Fibroblast of skin of left biceps (primary cell): ENCODE measurements at places on chromosomes 6 and 20.

GRCh38 chr6:155383913-155384312 lies 69.6 kb upstream of the TFB1M start:
- DNase-seq, result no peak

GRCh38 chr6:75691012-75691411 lies 58.0 kb upstream of the MYO6 start:
- no peak for DNase-seq

GRCh38 chr6:29490055-29490454 lies 2.3 kb upstream of the MAS1L start:
- no peak for DNase-seq

DNA sequence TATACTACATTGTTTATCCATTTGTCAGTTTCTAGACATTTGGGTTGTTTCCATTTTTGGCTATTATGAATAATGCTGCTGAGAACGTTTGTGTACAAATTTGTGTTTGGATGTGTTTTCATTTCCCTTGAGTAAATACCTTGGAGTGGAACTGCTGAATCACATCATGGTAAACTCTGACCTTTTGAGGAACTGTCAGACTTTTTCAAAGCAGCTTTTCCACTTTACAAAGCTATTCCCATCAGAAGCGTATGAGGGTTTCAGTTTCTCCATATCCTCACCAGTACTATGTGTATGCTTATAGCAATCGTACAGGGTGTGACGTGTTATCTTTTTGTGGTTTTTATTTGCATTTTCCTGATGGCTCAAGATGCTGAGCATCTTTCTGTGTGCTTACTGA lies 103.7 kb downstream of the MYO6 start:
- DNase-seq, result no peak

GRCh38 chr6:110090876-110091275 lies 88.6 kb downstream of the WASF1 start:
- no peak for DNase-seq

- no peak for DNase-seq
Measured at GRCh38 chr6:118931436-118931835, 3.5 kb downstream of the MCM9 start.

- no peak for DNase-seq
Measured at GRCh38 chr6:133408543-133408942, 167.4 kb downstream of the EYA4 start.

DNA sequence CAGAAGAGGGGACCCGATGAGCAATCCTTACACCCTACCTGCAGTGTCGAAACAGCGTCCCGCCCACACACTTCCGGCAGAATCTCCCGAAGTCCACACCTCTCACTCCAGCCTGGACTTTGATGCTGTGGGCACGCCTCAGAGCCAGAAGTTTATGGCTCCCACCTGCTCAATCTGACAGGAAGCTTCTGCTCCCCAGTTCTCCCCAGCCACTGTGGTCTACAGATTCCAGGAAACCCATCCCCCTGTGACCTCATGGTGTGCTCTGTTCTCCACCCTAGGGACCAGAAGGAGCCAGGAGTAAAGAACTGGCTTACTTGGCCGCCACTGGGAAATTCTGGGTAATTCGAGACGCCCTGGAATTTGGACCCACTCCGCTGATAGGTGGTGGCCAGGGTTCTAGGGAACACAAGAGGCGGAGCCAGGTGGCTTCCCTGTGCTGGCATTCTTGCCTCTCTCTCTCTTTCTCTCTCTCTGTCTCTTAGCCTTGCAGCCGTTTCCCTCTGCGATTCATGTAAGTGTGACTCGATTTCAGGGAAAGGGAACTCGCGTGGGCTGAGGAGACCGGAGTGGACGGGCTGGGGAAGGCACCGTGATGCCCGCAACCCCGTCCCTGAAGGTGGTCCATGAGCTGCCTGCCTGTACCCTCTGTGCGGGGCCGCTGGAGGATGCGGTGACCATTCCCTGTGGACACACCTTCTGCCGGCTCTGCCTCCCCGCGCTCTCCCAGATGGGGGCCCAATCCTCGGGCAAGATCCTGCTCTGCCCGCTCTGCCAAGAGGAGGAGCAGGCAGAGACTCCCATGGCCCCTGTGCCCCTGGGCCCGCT lies at the start of gene TRIM15:
Gene TRIM15, plus strand, starts transcription at position 457 of the 828 bp plus-strand sequence. Its CDS starts 139 bp downstream, at position 596.
- DNase-seq, result no peak

- DNase-seq, result no peak
Measured at GRCh38 chr20:44009679-44009992, 95.0 kb downstream of the TOX2 start.

DNA sequence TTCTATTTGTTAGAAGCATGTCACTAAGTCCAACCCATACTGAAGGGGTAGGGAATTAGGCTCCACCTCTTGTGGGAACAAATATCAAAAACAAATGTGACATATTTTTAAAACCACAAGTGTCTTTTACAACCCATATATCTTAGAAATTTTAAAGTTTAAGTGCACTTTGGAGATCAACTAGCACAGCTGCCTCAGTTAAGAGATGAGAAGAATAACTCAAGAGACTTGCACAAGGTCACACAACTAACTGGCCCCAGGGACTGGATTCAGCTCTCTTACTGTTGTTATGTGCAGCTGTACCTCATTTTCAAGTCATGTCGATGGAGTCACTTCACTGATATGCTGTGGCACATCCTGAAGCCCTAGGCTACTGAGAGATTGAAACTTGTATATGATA lies 102.9 kb upstream of the BMP2 start:
- no peak for DNase-seq

DNA sequence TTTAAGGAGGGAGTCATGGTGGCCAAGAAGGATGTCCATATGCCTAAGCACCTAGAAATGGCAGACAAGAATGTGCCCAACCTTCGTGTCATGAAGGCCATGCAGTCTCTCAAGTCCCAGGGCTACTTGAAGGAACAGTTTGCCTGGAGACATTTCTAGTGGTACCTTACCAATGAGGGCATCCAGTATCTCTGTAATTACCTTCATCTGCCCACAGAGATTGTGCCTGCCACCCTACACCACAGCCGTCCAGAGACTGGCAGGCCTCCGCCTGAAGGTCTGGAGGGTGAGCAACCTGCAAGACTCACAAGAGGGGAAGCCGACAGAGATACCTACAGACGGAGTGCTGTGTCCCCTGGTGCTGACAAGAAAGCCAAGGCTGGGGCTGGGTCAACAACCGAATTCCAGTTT lies 115.0 kb downstream of the HFE start:
- DNase-seq, result no peak

DNA sequence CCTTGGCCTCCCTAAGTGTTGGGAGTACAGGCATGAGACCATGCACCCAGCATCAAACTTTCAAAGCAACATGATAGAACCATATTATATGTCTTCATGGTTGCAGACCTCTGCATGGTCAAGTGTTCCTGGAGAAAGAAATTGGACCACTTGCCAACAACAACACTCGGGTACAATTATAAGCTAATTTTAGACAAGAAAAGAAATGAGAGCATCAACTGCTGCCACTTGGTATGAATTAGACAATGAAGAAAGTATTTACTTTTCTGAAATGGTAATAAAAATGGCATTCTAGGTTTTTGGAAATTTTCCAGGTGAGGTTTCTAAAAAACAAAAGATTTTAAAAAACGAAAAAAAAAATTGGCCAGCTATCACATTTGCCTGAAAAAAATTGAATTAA lies 7.7 kb upstream of the PM20D2 start:
- DNase-seq, result no peak

GRCh38 chr6:143127941-143128680 lies 67.4 kb downstream of the AIG1 start:
- no peak for DNase-seq

DNA sequence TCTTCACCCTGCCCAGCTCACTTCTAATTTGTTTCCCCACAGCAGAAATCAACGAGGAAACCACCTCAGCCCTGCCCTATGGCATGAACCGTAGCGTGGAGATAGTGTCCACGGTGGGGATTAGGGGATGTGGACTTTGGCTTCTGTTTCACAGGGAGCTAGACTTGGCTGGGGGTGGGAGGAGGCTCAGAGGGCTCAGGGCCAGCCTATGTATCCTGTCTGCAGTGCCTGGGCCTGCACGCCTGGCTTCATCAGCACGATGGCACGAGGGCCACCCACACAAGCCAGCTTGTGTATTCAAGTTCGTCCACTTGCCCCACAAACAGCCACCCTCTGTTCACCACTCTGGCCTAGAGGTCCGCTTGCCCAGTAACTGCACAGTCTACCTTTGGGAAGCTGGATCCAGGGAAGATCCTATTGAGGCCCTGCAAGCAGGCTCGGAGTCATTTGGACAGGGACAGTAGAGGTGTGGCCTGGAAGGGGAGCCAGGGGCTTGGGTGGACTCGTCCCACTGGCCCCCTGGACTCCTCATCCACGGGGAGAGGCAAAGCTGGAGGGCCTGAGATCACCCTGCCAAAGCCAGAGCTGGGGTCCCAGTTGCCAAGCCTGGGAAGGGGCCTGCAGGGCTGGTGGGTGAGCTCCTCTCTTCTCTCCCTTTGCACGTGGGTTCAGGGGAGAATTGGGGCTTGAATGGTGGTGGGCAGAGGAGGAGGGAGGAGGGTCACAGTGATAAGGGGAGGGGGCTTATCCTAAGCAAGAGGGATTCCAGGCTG lies 38.0 kb upstream of the FAM83D start:
- no peak for DNase-seq

DNA sequence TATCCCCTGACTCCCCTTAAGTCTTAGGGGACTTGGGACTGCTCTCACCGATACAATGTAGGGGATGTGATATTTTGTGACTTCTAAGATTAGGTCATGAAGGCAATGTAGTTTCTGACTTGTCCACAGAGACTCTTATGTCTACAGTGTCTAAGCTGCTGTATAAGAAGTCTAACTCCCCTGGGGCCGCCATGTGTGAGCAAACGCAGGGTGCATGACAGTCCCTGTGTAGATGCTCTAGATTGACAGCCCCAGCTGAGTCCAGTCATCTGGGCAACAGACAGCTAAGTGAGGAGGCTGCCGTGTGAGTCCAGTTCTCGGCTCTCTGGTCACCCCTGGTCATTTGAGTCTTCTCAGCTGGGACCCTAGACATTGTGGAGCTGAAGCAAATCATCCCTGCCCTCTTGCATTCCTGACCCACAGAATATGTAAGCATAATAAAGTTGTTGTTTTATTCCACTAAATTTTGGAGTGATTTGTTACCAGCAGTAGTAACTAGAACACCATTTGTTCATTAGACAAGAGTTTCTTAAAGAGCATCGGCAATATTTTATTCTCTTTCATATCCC lies 743.3 kb upstream of the CHD6 start:
- no peak for DNase-seq

- DNase-seq, result no peak
Measured at GRCh38 chr6:119466226-119466625, 116.7 kb upstream of the MAN1A1 start.
